Fibroblast of skin of back (primary cell): ENCODE measurements at places on chromosomes 3 and 15.
A peak's percentile ranks its signal among the peaks of the same experiment; 100 is the strongest.

DNA sequence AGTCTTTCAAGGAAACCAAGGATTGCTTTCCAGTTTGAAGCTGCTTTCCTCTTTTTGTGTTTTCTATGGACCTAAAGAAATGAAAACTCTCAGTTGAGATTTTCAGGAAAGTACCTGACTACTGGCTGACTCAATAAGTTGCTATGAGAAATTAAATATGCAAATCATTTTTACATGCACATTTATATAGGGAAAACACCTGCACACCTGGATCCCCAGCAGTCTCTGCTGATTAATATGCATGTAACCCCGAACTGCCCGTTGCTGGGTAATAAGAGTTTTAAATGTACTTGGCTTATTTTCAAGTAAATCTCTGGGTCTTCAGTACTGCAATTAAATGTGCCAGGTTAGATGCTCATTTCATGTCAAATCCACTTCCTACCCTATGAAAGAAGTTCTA, 77.2 kb downstream of the KBTBD8 start:
- DNase-seq: no peak

DNA sequence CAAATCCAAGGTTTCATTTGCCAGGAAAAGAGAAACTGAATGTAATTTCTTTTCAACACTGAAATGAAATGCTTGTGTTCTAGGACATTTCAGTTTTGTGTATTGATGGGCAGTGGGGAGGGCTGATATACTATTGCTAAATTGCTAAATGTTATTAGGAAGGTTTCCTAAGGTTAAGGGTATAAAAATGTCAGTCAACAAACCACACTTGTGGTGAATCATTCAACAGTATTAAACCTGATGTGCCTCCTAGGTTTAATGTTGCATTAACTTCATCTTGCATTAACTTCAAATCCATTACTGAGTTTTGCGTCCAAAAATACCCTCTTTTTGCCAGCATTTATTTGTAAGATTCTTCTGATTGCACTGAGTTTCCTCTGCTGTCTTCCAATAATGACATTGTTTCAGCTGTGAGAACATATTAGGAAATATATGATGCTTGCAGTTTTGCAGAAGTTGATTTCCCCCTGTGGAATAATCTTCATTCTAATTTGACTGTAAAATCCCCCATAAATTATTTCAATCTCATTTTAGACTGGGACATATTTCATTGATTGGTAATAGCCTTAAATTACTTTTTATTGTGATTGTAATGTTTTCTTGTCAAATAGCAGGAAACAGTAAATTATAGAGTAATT, 758.3 kb downstream of the GBE1 start:
- DNase-seq: no peak

DNA sequence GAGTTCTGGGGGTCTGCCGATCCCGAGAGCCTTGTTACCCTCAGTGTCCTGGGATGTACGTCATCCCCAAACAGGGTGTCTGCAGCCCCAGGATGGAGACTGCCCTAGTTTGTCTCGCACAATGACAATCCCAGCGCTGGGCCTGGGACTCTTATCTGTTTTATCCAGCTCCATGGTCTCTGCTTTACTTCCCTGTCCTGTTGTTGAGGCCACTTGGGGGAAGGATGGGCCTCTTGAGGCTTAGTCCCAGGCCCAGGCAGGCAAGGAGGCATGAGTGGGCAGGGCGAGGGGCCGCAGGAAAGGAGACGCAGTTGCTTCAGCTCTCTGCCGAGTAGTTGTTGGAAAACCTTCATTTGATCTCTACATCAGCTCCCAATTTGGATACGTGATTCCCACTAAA, 17.4 kb downstream of the SMAD6 start:
- no peak for DNase-seq

DNA sequence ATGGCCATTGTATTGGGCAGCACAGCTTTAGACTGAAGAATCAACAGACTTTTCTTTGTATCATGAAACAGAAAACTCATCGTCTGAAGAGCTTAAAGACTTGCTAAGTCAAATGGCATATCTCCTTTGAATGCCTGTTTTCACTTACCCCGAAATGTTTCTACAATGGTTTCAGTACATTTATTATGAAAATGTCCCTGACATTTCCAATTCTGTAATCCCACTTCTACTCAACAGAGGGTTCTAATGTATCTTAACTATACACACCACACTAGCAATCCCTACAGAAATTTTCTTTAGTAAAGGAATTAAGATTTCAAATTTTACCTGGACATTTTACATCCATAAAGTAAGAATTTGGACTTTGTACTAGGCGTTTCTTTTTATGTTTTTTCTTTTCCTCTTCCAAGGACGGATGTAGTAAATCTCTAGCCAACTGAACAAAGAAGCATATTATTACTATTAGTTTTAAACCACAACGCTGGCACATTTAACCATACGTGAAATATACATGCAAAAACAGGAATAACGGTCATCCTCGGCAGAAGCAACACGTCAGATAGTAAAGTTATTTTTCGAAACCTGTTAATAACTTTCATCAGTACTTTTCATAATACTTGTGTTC, 1.1 kb downstream of the RPS27L start:
- no peak for DNase-seq

DNA sequence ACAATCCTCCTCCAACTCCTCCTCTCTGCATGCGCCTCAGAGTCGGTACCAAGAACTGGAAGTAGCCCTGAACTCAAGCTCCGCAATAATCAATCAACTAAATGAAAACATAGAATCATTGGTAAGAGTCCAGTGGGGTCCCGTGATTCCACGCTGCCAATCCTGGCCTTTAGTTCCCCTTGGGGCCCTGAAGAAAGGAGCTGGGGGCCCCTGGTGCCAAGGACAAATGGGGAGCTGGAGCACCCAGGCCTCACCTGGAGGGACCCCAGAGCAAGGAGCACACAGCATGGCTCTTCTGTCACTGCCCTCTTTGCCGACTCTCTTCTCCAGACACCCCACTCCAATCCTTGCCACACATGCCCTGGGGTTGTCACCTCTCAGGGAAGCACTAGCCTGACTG, 80.3 kb downstream of the ADAMTS7 start:
- no peak for DNase-seq

- DNase-seq: no peak
These were observed 23.9 kb upstream of the FRMD4B start for GRCh38 chr3:69409831-69410230.

DNA sequence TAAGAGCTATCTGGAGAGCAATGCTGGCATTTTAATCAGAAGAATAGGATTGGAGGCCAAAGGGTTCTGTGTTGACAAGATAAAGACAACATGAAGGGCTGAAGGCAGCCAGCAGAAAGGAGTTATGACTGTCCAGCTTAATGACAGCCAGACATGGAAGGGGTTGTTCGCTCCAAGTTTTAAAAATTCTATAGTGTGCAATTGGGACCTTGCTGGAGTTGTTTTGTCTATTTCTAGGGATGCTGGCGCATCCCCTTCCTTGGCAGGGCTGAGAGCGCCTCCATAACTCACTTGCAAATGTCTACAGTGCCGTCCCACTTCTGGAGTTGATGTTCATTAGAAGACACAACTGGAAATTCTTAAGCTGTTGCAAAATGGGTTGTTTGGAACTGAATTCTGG, 200.7 kb downstream of the TLE3 start:
- DNase-seq: no peak

GRCh38 chr3:134704556-134704955, 53.7 kb upstream of the KY start:
- DNase-seq: no peak

DNA sequence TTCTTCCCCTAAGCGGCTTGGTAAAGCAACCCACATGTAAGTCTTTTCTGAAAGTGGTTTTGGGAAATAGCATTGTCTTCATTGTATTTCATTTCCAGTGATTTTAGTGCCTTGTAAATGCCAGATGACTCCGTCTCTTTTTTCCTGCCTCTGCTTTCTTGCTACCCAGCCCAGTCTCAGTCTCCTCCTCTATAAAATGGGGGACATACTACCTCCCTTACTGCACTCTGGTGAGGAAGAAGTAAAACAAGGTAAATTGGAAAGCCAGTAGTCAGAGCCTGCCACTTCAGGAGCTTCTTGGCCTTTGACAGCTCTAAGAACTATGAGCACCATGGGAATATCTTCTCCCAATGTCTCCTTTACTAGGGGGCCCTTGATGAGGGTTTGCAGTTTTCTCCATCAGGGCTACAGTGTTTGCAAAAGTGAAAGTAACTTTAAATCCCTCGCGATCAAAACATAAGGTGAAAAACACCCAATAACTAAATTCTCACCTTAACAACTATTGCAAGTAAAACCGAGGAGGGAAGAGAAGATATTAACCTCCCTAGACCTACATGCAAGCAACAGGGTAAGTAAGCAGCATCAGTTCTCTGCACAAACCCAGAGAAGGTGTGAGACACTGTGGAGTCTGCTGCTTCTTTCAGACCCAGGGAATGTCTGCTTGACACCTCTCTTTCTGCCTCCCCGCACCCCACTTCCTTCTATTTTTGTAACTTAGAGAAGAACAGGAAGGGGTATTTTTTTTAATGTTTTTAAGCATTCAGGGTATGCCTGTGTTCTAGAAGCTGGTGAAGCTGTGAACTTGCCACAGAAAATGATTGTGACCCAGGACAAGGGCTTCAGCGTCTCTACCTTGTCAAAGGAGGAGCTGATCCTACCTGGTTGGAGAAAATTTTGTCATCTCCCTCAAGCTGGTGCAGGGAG, 159.1 kb upstream of the EOMES start:
- no peak for DNase-seq

- no peak for DNase-seq
These were observed 467 bp downstream of the PIF1 start for GRCh38 chr15:64824929-64825430.

DNA sequence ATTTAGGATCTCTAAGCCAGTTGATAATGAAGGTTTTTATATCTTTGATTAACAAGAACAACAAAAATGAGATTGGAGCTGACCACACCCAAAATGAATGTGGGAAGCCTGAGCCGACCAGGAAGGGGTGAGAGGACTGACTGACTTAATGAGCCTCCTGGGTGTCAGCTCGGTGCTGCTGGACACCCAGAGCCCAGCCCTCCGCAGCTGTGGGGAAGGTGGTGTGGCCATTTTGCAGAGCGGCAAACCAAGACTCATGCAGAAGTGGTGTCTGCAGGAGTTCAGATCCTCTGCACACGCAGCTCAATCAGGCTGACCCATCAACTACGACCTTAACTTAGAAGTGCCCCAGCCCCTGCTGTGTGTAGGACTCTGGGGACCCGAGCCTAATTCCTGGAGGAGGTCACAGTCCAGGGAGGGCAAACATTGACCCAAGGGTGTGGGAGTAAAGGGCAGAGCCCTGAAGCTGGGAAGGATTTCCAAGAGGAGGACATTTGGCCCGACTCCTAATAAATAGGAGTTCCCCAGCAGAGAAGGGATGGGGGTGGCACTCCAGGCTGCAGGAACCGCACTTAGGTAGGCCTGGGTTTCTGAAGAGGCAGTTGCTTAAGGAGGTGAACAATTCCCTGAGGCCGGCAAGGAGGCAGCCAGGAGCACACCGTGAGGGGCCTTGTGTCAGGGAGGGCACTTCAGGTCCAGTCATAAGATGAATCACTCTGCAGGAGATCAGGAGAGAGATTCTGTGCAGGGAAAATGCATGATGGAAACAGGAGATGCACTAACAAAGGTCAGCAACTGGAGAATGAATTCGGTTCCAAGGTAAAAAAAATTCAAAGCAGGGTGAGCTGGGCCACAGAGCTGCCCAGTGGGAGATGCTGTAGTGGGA, 197.1 kb upstream of the TPM1 start:
- peak; percentile 50 for DNase-seq

DNA sequence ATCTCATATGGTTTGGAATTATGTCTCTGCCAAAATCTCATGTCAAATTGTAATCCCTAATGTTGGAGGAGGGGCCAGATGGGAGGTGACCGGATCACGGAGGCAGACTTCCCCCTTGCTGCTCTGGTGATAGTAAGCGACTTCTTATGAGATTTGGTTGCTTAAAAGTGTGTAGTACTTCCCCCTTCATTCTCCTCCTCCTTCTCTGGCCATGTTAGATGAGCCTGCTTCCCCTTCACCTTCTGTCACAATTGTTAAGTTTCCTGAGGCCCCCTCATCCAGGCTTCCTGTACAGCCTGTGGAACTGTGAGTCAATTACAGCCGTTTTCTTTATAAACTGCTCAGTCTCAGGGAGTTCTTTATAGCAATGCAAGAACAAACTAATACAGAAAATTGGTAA, 51.1 kb downstream of the NEDD4 start:
- DNase-seq: no peak

- no peak for DNase-seq
These were observed 11.7 kb downstream of the ONECUT1 start for GRCh38 chr15:52778457-52778856.

- DNase-seq: no peak
These were observed 3.1 kb downstream of the STAG1 start for GRCh38 chr3:136749091-136749490.

GRCh38 chr15:78067328-78068228, 9.9 kb downstream of the TBC1D2B start:
- no peak for DNase-seq

- no peak for DNase-seq
These were observed 348.6 kb upstream of the MCTP2 start for GRCh38 chr15:93882779-93883178.

DNA sequence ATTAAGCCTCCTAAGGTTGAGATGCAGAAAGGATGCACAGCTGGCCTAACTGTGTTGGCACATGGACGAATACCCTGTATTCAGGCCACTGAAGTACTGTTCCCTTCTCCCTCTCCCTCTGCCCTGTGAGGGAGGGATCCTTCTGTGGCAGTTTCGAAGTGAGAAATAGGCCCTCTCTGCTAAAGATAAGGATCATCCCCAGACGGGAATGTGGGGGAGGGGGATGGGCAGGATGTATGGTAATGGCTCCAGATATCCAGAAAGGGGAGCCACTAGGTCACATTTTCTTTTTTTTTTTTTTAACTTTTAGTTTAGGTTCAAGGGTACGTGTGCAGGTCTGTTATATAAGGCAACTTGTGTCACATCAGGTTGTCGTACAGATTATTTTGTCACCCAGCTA, 463.1 kb downstream of the TBL1XR1 start:
- no peak for DNase-seq

DNA sequence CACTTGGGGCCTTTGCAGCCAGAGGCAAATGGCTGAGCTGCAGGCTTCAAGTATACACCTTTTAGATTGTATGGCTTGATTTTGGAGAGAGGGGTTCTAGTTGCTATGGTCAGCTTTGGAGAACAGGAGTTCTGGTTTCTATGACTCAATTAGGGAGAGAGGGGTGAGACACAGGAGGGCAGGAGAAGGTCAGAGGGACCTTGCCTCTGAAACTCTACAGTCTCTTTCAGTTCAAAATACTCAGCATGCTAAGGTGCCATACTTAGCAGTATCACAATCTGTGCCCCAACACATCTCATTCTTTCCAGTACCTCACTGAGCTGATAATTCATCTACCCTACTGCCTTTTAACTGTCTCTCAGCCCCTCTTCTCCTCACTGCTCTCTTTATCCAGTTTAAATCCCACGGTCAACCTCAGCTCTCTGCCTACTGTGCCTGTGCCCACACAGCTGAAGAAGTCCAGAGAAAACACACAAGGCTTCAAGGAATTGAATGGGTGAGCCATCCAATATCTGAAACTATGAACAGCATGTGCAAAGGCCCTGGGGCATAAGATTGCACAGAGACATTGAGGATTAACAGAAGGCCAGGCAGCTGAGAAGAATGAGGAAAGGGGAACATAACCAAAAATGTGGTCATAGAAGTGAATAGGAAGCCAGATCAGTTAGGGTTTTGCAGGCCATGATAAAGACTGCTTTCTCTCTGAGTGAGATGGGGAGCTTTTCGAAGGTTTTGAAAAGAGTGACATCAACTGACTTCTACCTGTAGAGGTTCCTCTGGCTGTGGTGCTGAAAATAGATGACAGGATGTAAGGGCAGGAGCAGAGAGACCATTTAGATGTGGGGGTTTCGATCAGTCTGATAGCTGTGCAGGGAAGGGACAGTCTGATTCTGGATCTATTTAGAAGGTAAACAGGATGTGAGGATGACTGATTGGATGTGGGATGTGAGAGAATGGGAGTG, 54.5 kb upstream of the C3orf80 start:
- no peak for DNase-seq
